AG09309 (cell line): ENCODE measurements at places on chromosomes 7 and 10.

GRCh38 chr10:18313140-18313530 is 172.9 kb downstream of the CACNB2 start:
- no peak for DNase-seq

- no peak for DNase-seq
These were observed 1.9 kb downstream of the UBN2 start for GRCh38 chr7:139232904-139233303.

DNA sequence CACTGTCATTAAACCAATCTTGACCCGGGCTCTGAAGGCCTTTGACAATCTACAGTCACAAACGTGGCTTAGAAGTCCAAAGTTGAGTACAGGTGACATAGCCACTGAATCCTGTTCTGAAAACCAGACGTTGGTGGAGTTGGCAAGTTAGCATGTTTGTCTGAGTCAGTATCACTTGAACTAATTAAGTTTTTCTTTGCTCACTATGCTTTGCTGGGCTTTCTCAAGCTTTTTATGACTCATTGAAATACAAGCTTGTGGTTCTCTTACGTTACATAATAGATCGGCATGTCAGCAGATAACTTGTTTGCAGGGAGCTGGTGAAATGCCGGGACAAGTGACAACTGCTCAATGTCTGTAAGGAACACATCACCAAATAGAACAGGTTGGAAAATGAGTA is 53.8 kb downstream of the ARL5B start:
- peak; percentile 89 for DNase-seq

GRCh38 chr10:56622335-56622973 is 261.4 kb upstream of the ZWINT start:
- no peak for DNase-seq

DNA sequence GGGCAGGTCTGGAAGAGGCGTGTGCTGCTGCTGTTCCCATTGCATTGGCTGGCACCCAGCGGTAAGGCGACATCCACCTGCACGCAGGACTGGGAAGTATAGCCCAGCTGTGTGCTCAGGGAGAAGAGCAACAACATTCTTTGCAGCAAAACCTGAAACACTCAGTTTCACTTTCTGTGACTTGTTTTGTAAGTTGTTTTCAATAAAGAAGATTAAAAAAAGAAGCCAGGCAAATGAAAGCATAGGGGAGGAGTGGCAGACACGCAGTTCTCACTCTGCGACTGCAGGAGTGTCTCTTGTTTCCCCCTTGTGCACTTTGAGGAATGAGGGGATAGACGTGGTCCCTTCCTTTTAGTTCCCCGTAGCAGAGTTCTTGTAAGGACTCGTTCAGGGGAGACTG is 5.8 kb downstream of the FBH1 start:
- no peak for DNase-seq

- DNase-seq, result no peak
These were observed 41.2 kb upstream of the C1QL3 start for GRCh38 chr10:16562891-16563290.

GRCh38 chr7:4906682-4907081 is 23.2 kb upstream of the RADIL start:
- DNase-seq, result no peak

GRCh38 chr10:43127442-43127841 is 10.8 kb upstream of the CSGALNACT2 start:
- DNase-seq, result no peak

GRCh38 chr7:56483153-56483552 is 366.9 kb upstream of the NUPR2 start:
- no peak for DNase-seq
